ENCODE measurements at places on chromosomes 7 and 10. TPM values are rescaled to one million over a fixed set of nuclear protein-coding genes. Genes with fewer than 3 reads are reported as not detected.
A peak's percentile ranks its signal among the peaks of the same experiment; 100 is the strongest.

Gene STAG3
- polyA plus RNA-seq: 24.7 TPM

Gene CDK5
- polyA plus RNA-seq: 15.4 TPM

Gene EN2
- polyA plus RNA-seq: not detected

Gene PVRIG
- 4.9 TPM for polyA plus RNA-seq

Gene AKR1E2
- 8.6 TPM for polyA plus RNA-seq

Gene IGF2BP3
- polyA plus RNA-seq: 52.5 TPM

Gene PALD1
- 24.7 TPM for polyA plus RNA-seq

Gene CALN1
- polyA plus RNA-seq: 0.40 TPM

Gene ECD
- 39.0 TPM for polyA plus RNA-seq

Gene ADRB1
- 3.2 TPM for polyA plus RNA-seq

DNA sequence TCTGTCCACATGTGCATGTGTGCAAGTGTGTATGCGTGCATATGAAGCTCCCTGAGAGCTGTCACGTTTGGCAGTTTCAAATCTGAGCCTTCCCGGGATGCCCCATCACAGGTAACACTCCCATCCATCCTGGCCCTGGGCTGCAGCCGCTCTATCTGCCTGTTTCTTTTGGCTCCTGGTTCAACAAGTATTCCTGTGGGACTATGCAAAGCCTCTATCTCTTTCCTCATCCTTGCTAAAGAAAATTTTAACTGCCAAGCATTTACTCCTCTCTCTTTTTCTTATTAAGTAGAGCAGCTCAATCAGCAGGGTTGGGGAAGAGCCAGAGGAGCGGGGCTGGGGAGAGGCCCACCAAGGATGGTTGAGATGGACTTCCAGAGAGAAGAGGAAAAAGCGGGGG, 24.4 kb upstream of the PDCD4 start:
- no peak for DNase-seq

- DNase-seq: no peak
These were observed 5.5 kb upstream of the STN1 start for GRCh38 chr10:103923502-103923901.

DNA sequence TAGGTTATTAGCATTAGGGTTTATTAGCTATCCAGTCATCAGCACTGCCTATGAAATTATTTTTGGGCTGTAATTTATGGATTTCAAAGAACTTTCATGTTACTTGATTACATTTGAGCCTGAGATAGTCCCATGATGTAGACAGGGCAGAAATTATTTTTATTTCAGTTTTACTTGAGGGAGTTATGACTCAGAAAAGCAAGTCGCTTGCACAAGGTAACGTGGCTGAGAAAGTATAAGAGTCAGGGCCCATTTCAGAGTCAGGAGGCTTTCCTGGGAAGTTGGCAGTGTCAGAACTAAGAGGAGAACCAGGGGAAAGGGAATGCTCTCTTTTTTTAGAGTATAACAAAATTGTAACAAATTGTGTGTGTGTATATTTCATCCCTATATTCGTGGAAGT, 16.5 kb downstream of the GATA3 start:
- DNase-seq: no peak

GRCh38 chr10:12679636-12680035, 321.9 kb downstream of the CCDC3 start:
- DNase-seq: no peak

DNA sequence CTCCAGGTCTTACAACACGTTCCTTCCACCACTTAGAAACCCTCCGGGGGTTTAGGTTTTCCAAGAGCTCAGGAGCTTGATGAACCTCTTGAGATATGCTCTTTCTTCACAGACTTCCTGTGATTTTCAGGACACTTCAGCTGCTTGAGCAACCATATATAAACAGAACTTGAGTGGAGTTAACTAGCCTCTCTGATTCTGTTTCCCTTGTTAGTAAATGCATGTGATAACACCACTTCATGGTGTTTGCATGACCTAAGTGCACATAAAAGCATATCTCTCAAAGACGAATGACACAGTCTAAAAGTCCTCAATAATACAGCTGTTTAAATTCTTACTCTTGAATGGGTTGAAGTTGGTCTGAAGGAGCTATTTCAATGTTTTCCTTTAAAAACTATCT, 9.9 kb downstream of the PRR15 start:
- no peak for DNase-seq

- no peak for DNase-seq
These were observed 1214.1 kb downstream of the SORCS1 start for GRCh38 chr10:105950410-105950809.

GRCh38 chr7:40760293-40760964, 625.6 kb downstream of the SUGCT start:
- DNase-seq: no peak

GRCh38 chr7:84113286-84113685, 81.3 kb downstream of the SEMA3A start:
- no peak for DNase-seq

DNA sequence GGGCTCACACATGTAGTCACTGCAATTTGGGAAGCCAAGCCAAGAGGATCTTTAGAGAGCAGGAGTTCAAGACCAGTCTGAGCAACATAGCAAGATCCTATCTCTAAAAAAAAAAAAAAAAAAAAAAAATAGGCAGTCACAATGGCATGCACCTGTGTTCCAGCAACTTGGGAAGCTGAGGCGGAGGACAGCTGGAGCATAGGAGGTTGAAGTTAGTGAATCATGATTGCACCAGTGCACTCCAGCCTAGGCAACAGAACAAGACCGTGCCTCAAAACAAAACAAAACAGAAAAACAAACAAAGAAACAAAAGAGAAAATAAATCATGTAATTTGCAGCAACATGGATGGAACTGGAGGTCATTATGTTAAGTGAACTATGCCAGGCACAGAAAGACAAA, 33.6 kb upstream of the BICC1 start:
- DNase-seq: no peak

DNA sequence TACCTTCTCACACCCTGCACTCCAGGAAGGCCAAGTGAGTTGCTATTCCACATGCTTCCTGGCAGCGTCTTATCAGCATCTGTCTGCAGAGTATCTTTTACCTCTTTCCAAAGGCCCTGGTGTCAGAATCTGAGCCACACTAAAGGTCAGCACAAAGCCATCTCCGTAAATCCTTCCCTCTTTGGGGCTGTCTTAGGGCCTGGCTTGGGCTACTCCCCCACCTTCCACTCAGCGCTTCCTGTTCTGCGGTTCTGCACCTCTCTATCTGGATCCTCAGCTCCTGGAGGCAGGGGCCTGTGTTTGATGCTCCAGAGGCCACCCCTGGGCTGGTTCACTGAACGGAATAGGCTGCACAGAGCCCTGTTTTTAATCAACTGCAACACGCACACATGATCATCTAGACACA, 334.8 kb upstream of the GALNT17 start:
- no peak for DNase-seq

DNA sequence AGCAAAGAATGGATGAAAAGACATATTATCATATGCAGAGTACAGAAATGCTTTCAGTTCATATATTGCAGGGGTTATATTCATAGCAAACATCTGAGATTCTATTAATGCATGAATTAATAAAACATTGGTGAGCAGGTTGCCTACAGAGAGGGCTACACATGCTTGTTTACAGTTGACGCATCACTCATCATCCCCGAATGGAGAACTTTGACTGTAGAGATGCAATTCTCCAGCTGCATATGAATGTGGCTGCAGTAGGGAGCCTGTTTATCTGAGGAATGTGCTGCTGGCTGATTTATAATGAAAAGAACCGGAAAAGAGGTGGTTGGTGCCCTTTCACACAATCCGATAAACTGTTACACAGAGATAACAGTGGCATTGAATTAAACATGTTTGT, 116.5 kb downstream of the GRM3 start:
- no peak for DNase-seq

GRCh38 chr7:37417107-37417474, 31.6 kb downstream of the ELMO1 start:
- no peak for DNase-seq

GRCh38 chr7:127865466-127865865, 165.8 kb downstream of the LRRC4 start:
- DNase-seq: no peak

DNA sequence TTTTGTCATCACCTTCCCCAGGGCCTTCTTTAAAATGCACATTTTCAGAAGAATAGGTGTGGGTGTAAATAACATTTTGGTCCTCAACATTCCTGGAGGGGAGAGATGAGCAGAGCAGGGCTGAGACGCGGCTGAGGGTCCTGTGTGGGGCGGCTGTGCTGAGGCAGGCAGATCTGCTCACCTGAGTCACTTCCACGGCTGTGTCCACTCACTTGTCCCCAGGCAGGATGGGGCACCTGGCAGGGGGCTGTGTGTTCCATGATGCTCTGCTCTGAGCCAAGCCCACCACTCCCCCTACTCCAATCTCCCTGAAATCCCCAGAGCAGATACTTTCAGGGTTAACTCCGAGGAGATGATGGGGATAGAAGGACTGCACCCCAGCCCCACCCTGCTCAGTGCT, 93.8 kb downstream of the GLRX3 start:
- DNase-seq: no peak

DNA sequence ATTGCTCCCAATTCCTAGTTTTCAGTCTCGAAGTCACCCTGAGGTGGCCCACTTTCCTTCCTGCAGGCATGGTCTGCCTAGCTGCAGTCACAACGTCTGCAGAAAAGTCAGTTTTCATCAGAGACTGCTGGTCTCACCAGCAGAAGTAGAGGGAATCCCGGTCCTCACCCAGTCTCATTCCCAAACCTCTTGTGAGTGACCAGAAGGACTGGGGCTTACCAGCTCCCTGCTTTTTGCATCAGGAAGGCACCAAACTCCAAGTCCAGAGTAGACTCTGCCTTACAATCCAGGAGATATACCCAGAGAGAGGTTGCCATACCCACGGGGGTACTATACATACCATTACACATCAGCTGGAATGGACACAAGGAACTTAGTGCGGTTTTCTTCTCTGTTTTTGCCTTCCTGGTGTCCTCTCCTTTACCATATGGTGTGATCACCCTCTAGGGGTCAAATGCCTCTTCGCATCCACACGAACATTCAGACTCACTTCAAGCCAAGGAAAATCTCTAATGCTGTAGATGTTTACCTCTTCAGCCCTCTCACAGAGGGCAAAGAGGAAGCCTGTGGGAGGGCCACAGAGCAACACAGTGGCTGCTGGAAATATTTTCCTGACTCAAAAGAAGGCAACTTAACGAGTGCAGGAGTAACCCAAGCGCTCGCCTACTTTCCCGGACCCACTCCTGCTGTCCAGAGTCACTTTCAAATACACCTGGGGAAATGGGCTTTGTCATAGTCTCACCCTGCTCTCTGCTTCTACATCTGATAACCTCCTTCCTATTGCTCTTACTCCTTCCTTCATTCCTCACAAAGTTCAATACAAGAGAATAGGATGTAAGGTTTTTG, 220.9 kb downstream of the C7orf25 start:
- DNase-seq: peak; percentile 48
